NCI-H1436 treated with DMSO at 0.1 percent for 48 hours (cell line): ENCODE measurements at places on chromosomes 3 and 15.

GRCh38 chr3:42699511-42699971, 3.1 kb downstream of the HHATL start:
- no peak for DNase-seq

- no peak for DNase-seq
Measured at GRCh38 chr15:47384341-47384740, 333.0 kb upstream of the SEMA6D start.

- no peak for DNase-seq
Measured at GRCh38 chr15:51200792-51201191, 106.1 kb upstream of the TNFAIP8L3 start.

DNA sequence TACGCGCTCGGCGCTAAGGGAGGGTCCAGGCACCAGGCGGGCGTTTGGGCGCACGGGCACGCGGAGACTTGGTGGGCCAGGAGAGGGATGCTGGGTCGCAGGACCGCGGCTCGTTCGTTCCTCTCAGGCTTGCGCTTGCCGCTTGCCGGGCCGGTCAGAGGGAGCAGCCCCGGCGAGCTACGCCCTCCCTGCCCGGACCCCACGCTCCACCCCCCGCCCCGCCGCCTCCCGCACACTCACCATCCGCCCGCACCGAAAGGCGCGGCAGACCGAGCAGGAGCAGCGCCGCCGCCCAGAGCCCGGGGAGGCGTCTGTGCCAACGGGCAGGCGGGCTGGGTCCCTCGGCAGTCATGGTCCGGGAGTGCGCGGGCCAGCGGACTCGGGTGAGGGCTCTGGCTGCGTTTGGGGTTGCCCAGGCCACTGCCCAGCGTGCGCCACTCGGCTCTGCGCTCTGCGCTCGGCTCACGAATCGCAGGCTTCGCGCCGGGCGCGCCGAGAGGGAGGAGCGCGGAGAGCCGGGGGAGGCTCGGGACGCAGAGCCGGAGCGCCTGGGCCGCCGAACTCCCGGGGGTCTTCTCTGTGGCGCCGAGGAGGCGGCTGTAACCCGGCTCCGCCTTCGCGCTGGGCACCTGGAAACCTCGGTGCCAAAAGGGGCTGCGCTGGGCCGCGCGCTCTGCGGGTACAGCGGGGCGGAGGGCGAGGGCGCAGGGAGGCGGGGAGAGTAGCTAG, at the start of gene SUSD5:
SUSD5 (minus strand) TSS at position 365 of the 729 bp plus-strand sequence; CDS start at position 352, 13 bp downstream.
- DNase-seq, result no peak

DNA sequence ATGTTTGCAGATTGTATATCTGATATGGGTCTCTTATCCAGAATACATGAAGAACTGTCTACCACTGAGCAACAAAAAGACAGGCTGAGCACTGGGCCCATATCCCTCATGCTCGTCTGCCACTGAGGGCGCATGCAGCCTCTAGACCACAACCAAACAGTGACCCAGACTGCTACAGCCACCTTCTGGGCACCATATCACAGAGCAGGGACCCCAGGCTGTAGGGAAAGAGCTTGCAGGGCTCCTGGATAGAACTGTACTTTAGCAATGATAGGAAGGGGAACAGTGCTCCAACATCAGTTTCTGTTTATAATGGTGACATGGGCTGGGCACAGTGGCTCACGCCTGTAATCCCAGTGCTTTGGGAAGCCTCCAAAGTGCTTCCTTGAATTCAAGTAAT, 40.2 kb upstream of the TMEM87A start:
- no peak for DNase-seq

- no peak for DNase-seq
Measured at GRCh38 chr3:77392181-77392580, 352.3 kb downstream of the ROBO2 start.

GRCh38 chr3:165439765-165440164, 243.6 kb upstream of the SLITRK3 start:
- no peak for DNase-seq

GRCh38 chr3:133588035-133588434, 14.5 kb downstream of the CDV3 start:
- DNase-seq, result no peak

DNA sequence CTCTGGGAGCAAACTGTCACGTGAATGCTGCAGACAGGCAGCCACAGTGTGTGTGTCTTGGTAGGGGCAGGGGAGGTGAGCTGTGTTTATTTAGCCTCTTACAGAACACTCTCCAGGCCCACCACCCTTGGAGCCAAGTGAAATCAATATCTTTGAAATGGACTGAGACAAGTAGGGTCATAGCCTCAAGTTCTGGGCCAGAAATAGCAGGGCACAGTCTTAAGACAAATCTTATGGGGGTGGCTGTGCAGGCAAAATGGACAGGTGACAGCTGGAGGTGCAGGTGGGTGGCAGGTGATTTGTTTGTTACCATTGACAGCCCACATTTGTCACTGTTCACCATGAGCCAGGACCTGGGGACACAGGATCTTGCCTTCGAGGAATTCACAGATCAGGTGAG, 93.6 kb upstream of the NMNAT3 start:
- no peak for DNase-seq

GRCh38 chr15:95994418-95994817, 336.1 kb upstream of the NR2F2 start:
- no peak for DNase-seq

DNA sequence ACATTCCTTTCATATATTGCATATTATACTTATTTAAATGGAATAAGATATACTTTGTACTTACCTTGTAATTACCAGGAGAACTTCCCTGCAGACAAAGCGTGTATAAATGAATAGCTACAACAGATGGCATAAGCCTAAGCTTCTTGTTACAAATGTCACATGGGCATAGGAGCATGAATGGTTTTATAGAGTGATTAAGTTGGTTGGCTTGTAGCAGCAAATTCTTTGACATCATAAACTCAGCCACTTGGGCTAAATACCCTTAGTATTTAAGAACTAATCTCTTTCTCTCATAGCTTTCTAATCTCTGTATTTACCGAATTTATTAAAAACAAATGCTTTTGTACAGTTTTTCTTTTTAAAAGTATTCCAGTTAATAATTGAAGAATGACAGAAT, at the start of gene UBAP1L:
UBAP1L (minus strand) TSS at position 115 of the 400 bp plus-strand sequence. CDS start 8,985 bp downstream, outside the sequence.
- no peak for DNase-seq

DNA sequence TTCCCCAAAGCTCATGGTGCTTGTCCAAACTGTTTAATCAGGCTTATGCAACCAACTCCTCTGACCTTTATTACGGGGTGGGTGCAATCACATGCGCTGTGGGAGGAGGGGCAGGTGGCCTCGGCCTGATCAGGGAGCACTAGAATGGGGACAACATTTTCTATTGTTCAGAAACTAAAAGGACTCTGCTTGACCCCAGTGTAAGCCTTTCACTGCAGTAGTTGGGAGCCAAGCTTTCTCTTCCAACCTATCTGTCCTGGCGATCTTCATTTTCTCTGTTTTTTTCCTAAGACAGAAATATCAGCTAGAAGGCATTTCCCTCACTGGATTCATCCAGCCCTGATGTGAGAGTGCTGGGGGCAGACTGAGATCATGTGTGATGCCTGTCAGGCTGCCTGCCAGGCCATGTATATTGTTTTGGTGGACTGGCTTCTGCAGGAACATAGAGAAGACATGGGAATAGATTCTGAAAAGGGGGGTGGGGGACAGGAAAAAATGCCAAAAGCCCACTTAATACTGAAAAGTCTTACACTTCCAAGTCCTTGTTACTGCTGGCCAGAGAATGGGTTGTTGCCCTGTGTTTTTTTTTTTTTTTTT, 627.0 kb upstream of the TBL1XR1 start:
- DNase-seq, result no peak

DNA sequence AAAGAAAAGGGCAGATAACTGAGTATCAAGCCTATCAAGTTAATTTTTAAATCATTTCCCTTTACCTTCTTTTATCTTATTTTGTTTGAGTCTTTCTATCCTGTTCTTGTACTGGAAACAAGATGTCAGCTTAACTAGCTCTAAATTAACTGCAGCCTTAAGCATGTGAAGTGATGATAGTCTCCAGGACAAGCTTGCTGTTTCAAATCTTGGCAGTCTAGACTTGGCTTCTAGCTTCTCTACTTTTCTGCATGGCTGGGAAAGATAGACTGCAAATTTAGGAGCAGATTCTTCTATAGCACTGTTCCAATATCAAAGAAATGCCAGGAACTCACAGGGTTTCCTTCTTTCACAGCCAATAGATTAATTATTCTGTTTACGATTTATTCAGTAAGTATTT, 1034.4 kb downstream of the TUSC7 start:
- DNase-seq, result no peak

- no peak for DNase-seq
Measured at GRCh38 chr3:69197455-69197854, 75.1 kb upstream of the LMOD3 start.

GRCh38 chr3:126896968-126897367, 85.9 kb upstream of the PLXNA1 start:
- DNase-seq, result no peak

DNA sequence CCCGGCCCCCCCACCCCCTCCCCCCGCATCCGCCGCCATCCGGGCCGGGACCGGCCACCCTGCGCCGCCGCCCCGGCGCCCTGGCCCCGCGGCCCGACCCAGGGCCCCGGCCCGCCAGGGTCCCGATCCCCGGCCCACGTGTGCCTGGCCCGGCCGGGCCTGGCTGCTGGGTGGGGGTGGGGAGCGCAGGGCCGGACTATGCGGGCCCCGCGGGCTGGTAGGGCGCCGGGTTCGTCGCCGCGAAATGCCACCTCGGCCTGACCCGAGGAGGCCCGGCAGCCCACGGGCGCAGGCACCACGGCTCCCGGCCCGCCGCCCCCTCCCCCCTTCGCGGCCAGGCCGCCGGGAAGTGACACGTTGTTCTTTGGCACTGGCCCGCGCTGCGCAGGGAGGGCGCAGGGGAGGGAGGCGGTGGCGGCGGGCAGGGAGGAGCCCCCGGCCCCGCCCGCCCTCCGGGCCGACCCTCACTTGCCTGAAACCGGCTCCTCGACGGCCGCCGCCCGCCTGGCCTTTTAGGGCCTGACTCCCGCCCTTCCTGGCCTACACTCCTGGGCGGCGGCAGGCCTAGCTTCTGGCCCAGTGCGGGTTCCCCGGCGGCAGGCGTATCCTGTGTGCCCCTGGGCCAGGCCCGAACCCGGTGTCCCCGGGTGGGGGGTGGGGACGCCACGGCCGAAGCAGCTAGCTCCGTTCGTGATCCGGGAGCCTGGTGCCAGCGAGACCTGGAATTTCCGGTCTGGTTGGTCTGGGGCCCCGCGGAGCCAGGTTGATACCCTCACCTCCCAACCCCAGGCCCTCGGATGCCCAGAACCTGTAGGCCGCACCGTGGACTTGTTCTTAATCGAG, 515 bp downstream of the EIF4G1 start:
- DNase-seq, result no peak

GRCh38 chr15:96542130-96542770, 211.8 kb downstream of the NR2F2 start:
- DNase-seq, result no peak

GRCh38 chr15:90219421-90220141, 14.2 kb downstream of the CIB1 start:
- no peak for DNase-seq

DNA sequence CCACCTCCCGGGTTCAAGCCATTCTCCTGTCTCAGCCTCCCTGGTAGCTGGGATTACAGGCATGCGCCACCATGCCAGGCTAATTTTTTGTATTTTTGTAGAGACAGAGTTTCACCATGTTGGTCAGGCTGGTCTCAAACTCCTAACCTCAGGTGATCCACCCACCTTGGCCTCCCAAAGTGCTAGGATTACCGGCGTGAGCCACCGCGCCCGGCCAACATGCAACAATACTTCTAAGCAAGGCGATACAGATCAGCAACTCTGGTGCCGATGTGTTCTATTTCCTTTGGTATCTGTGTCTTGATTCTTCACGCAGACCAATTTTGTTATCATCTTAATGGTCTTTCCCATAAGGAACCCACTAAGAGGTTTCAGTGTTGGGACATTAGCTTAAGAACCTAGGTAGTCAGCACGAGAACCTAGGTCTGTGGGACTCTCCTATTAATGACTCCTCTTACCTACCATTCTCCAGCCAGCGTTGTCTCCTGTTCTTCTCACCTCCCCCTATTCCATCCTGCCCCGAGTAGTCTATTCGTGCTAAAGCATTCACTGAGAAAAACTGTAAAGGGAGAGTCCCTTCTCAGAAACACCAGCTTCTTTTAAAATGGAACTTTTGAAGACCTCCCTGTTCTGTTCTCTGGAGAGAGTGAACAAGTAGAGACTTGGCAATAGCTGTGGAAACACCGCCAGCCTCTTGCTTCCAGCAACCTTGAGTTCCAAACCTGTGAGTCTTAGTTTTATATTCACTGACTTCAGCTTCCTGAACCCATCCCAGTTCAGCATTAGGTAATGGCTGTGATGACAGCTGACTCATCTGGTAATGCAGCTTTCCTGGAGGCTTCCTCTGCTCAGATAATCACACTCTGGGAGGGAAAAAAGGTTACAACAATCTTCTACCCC, 61.2 kb downstream of the TSC22D2 start:
- no peak for DNase-seq

GRCh38 chr3:128195369-128195768, 42.1 kb downstream of the EEFSEC start:
- DNase-seq, result no peak

- no peak for DNase-seq
Measured at GRCh38 chr15:97521381-97522285, 438.9 kb upstream of the ARRDC4 start.

GRCh38 chr3:107426223-107426622, 49.0 kb downstream of the CCDC54 start:
- no peak for DNase-seq

- no peak for DNase-seq
Measured at GRCh38 chr3:79994397-79994796, 226.6 kb upstream of the ROBO1 start.

- DNase-seq, result no peak
Measured at GRCh38 chr3:14921811-14922705, 25.3 kb upstream of the NR2C2 start.

GRCh38 chr15:55823699-55824340, 80.9 kb upstream of the PRTG start:
- DNase-seq, result no peak

GRCh38 chr3:152051501-152052404, 178.3 kb downstream of the SUCNR1 start:
- DNase-seq, result no peak

- no peak for DNase-seq
Measured at GRCh38 chr3:37474901-37475331, 300.5 kb upstream of the LRRFIP2 start.

- no peak for DNase-seq
Measured at GRCh38 chr3:135650309-135650708, 315.2 kb upstream of the PPP2R3A start.

DNA sequence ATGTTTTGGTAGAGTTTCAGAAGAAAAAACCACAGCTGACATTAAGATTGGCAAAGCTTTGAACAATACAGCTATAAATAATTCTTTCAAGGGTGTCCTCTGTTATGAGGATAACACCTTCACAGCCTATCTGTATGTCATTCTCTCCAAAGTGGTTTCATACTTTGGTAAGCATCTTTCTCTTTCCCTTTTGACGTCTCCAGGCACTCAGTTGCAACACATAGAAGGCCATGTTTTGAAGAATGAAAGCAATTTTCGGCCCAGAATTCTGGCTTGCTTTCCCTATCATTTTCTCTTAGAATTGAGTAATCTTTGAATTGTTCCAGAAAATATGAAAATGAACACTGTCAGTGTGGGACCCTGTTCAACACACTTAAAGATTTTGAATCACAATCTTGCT, 200.0 kb upstream of the CBLB start:
- DNase-seq, result no peak

GRCh38 chr15:29003191-29003839, 117.5 kb downstream of the APBA2 start:
- DNase-seq, result no peak

- DNase-seq, result no peak
Measured at GRCh38 chr3:139307072-139307491, 36.7 kb upstream of the MRPS22 start.
